ENCODE measurements at places on chromosomes 1 and 21.

GRCh38 chr1:10727751-10728232 lies 68.7 kb downstream of the CASZ1 start:
- no peak for DNase-seq

- no peak for DNase-seq
These were observed 39.7 kb downstream of the C21orf91 start for GRCh38 chr21:17779496-17779895.

GRCh38 chr1:11357276-11357675 lies 84.3 kb downstream of the UBIAD1 start:
- no peak for DNase-seq

DNA sequence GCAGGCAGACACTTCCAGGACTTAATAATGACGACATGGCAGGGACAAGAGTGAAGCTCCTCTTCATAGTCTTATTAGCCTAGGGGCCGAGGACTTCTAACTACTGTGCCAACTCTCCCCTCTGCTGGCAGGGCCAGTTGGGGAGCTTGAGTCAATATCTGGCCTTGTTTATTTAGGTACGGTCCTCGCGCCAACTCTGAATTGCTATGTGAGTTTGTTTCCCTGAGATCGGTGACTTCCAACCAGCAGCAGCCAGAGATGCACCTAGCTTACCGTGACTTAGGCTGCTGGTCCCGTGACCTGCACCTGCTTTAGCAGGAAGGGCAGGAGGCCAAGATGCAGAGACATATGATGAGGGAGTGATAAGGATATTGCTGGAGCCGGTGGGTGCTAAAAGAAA lies 451.1 kb downstream of the PCP4 start:
- DNase-seq, result no peak

GRCh38 chr1:167456926-167457325 lies 61.4 kb downstream of the CD247 start:
- DNase-seq, result no peak

GRCh38 chr1:227234998-227235405 lies 83.3 kb downstream of the CDC42BPA start:
- no peak for DNase-seq

GRCh38 chr1:28091043-28091781 lies 2.8 kb upstream of the EYA3 start:
- no peak for DNase-seq

DNA sequence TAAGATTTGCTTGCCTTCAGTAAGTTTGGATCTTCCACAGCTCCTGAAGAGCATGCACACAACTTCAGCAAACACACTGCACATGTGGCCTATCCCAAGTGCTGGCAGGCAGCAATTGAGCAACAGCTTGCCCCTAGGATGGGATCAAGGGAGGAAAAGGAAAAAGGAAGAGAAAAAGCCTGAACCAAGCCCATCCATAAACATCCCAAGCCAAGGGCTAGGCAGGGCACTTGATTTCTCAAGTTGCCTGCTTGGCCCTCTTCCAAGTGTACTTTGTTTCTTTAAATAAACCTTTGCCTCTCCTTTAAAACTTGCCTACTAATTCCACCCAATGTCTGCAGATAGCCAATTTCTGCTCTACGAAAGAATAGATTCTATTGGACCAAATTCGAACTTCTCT lies 49.0 kb upstream of the OLFM3 start:
- no peak for DNase-seq

- DNase-seq, result no peak
These were observed 956 bp upstream of the SCAF4 start for GRCh38 chr21:31732597-31733550.

GRCh38 chr1:154772056-154772455 lies 98.0 kb downstream of the KCNN3 start:
- no peak for DNase-seq

DNA sequence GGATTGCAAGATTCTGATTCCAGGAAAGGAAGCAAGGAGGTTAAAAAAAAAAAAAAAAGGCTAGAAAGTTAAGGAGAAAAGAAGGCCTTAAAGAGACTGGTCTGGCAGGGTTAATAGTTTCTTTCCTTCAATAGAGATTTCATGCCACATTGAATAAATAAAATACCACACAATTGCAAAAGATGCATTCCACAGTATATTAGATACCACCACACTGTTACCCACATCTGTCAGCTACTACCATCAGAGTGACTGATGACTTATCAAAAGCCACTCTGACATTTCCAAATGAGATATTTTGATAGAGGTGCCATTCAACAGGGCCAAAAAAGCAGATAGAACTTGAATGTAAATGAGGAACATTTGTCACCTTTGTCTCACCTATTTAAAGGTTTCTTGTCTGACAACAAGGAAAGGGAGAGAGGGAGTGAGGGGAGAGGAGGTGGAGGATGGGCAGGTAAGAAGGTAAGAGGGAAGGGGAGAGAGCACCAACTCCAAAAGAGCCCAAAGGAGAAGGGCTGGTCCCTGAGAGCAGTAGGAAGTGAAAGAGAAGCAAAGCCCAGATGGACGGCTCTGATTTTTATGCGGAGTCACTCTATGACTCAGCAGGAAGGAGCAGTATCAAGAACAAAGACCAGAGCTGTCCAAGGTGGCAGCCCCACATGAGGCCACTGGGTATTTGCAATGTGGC lies 38.3 kb downstream of the LRRN2 start:
- no peak for DNase-seq

DNA sequence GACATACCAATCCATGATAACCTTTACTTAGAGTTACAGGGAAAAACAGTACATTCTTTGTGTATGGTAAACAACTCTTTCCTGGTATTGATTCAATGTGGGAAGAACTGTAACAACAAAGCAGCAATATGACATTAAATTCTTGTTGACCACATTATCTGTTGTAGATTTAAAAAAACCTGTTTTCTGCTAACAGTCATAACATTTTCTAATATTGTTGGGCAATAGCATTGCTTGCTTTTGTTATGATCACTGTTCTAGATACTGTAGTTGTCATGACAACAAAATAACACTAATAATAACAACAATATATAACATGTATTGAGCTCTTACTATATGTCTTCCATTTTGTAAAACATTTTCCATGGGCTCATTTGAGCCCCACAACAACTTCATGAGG lies 54.2 kb downstream of the PDE4B start:
- no peak for DNase-seq

Measured in substantia nigra (tissue), 51 donors.